Hepatocyte (in vitro differentiated cells): ENCODE measurements at places on chromosomes 3 and 15. TPM values are rescaled to one million over a fixed set of nuclear protein-coding genes. Genes with fewer than 3 reads are reported as not detected.
A peak's percentile ranks its signal among the peaks of the same experiment; 100 is the strongest.

DNA sequence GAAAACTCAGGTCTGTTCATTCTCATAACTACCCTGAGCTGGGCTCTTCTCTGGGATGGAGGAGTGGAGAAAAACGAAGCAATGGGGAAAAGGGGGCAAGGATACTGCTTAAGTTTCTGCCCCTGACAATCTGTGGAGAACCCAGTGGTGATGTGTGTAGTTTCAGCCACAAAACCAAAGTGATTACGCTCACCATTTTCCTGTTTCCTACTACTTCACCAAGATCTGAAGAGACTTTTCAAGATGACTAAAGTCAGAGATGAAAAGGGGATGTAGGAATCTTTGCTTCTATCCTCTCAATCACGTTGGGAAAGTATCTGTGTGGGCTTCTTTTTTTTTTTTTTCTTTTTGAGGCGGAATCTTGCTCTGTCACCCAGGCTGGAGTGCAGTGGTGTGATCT, 8.3 kb upstream of the UBE2E1 start:
- no peak for DNase-seq

- no peak for DNase-seq
Measured at GRCh38 chr3:160950542-160950941, 154.6 kb downstream of the B3GALNT1 start.

DNA sequence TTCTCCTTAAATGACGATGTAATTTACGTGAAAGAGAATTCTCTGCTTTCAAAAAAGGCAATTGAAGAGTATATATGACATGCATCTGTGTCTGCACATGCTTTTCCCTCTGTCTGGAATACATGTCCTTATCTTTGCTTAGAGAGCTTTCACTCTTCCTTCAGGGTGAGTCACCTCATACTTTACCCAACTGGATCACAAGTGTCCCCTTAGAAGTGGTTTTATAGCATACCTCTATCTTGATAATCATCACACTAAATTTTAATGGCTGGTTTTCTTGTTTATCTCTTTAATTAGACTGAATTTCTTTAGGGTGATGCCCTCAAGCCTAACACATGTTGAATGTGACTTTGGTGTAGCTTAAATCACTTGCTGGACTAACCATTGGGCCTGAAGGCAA, 178.9 kb downstream of the SV2B start:
- DNase-seq, result no peak

DNA sequence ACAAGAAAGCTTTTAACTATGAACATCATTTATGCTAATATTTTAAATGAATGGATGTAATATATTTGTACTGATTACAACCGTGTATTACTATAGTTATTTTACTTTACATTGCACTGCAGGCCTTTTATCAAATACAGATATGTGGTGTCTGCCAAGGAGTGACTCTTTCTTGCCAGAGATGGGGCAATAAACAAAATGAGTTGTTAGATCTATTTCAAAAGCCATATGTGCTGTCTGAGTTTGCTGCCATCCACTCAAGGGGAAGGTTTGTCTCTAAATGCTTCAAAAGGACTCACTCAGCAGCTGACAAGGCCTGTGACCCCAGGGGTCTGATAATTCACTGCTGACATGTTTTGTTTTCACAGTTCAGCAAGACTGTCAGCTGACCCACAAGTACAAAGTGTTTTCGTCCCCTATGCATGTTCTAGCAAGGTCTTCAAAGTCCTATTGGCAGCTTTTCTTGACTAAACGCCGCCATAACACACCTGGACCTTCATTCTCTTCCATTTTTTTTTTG, 41.3 kb upstream of the ZBED2 start:
- DNase-seq, result no peak

- DNase-seq, result no peak
Measured at GRCh38 chr15:79901958-79902357, 5.1 kb upstream of the MTHFS start.

DNA sequence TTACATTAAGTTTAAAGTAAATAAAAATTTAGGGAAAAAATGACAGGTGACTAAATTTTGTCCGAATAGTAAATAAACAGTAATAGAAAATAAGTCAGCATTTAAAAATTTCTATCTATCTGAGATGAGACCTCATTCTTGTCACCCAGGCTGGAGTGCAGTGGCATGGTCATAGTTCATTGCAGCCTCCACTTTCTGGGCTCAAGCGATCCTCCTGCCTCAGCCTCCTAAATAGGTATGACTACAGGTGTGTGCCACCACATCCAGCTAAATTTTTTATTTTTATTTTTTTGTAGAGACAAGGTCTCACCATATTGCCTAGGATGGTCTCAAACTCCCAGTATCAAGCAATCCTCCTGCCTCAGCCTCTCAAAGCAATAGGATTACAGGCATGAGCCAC, 7.8 kb downstream of the KPNA4 start:
- DNase-seq, result no peak

GRCh38 chr3:22122567-22122966, 371.6 kb upstream of the ZNF385D start:
- no peak for DNase-seq

DNA sequence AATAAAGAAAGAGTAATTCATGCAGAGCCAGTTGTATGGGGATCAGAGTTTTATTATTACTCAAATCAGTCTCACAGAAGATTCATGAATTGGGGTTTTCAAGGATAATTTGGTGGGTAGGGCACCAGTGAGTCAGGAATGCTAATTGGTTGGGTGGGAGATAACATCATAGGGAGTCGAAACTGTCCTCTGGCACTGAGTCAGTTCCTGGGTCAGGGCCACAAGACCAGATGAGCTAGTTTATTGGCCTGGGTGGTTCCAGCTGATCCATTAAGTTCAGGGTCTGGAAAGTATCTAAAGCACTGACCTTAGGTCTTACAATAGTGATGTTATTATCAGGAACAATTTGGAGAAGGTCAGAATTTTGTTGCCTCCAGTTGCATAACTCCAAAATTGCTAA, 998.6 kb upstream of the EPHA6 start:
- DNase-seq, result no peak

GRCh38 chr15:58399739-58400138, 32.1 kb upstream of the LIPC start:
- DNase-seq, result no peak

DNA sequence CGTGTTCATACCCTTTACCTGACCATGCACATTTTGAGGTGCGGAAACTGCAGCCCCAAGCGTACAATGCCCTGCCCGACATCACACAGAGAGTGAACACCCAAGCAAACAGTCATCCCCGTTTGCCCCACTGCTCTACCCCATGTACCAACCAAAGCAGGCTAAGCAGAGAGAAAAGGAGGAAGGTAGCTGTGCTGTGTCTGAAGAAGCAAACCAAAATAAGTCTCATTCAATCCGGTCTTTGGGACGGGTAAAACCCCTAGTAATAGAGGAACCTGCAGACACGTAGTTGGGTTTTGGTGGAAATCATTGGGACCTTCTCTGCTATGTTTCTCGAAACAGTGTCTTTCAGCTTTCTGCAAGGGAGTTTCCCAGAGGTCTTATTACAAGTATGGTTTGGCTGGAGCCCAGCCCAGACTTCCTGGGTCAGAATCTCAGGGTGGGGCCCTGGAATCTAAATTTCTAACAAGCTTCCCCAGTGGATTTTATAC, 164.6 kb upstream of the HES1 start:
- no peak for DNase-seq

DNA sequence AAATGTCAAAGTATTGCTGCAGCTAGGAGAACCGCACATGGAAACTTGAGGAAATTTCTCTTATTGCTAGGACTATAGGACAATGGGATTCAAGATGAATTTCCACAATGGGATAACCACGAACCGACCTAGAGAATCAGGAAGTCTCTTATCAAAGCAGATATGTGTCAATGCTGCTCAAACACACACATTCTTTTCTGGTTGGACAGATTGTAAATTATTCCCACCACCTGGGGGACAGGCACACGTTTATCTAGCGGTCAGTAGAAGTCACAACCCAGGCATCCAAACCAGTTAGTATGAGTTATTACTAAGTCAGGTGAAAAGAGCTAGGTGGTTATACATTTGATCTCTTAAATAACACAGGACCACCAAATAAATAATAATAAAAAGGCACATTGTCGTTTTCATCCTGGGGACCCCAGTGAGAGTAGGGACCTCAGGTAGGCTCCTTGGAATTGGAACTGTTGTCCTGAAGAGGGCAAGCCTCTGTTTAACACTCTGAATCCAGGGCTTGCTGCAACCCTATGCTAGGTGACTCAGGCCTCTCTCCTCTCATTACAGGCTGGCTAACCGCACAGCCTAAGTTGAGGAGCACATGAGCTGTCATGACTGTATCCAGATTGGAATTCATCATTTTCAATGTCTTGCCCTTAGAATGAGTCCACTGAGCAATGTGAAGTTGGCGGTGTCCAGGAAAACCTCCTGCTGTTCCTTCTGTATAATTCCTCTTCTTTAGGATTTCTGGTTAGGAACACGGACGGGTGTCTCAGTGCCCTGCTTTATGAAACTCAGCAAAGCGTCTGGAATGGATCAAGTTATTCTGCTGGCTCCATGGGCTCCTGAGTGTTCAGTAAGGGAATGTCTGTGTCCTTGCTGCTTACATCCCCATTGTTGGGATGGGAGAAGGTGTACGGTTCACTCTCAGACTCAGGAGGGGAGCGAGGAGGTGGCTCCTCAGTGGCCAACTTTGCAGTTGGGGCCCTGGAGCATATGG, 59.0 kb downstream of the CLEC3B start:
- DNase-seq, result peak; percentile 41

- DNase-seq, result peak; percentile 66
Measured at GRCh38 chr3:168620854-168621253, 525.1 kb upstream of the GOLIM4 start.

DNA sequence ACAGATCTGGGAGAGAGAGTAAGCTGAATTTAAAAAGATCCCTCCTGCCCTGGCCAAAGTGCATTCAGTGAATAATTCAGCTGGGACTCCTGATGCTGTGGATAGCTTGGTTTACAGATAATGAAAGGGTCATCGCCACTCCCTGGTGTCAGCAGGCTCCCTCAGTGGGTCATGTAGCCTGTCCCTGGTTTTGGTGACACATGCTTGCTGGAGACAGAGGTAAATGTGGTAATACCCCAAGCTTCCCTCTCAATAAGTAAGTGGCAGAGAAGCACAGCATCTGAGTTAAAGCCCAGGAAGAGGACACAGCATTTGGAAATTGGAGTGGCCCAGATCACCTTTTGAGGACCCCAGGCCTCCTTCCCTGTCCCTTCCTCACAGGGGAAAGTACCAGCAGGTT, 1.8 kb downstream of the TMEM115 start:
- no peak for DNase-seq

GRCh38 chr15:38551720-38552648, 12.6 kb downstream of the RASGRP1 start:
- no peak for DNase-seq

GRCh38 chr3:183818706-183819624, 6.4 kb downstream of the MAP6D1 start:
- no peak for DNase-seq

- no peak for DNase-seq
Measured at GRCh38 chr15:64001148-64001547, 45.1 kb downstream of the DAPK2 start.

- peak; percentile 46 for DNase-seq
Measured at GRCh38 chr15:83844742-83845141, 190.8 kb downstream of the ADAMTSL3 start.

DNA sequence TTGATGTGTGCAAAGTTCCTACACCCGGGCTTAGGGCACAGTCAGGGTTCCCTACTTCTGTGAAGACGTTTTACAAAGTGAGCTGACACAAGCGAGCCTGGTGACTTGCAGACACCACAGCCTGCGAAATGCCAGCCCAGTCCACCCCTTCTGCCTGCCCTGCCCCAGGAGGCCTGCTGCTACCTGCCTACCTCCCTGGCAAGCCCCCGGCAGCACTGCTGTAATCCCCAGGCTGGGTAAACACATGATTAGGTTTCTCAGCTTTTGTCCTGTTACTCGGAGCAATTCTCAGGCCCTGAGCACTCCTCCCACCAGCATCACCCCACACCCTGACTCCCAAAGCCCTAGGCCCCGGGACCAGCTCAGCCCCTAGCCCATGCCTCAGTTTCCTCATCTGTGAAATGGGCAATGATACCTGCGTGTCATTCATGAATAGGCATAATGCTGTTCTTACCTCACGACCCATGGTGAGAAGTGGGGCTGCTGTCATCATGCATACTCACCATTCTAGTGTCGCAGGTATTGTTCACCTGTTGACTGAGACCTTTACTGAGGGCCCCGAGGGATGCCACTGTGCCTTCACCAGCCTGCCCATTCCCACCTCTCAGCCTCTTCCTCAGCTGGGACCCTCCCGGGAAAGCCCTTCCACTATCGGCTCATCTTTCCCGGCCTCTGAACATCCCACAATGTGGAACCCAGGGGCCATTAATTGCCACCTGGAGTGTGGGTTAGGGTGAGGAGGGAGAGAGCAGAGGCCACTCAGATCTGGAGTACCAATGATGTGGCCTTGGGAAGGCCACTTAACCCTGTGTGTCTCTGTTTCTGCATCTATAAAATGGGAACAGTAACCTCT, 31.5 kb upstream of the SLC6A6 start:
- no peak for DNase-seq

- no peak for DNase-seq
Measured at GRCh38 chr3:153042088-153042487, 119.9 kb upstream of the RAP2B start.

- DNase-seq, result no peak
Measured at GRCh38 chr3:133935843-133936769, 40.4 kb upstream of the RAB6B start.

DNA sequence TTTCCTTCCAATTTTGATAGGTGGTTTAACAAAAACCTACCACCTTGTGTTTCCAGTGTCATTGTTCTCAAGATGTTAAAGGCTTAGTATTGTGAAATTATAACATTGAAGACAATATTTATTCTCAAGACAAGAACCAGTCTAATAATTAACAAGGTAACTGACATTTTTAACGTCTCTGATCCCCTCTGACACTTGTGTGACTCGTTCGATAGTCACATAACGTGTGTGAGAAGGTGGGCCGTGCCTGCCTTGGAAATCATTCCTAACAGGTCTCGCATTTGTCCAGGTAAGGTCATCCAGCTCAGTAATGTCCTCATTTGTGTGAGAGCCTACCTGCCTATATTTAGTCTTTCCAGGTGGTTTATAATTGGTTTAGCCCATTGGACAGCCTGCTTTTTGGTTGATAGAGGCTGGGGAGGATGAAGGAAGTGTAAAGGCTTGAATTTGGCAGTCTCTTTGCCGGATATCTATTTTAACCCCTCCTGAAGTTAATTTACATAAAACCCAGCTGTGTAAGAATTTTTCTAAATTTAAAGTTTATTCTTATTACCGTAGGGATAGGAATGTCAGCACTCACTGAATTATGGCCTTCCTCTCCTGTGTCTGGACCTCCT, 94.4 kb downstream of the AKAP13 start:
- DNase-seq, result no peak

GRCh38 chr3:12484198-12484982, at the start of gene TSEN2:
Gene TSEN2 (plus strand): TSS chr3:12484480. CDS start chr3:12489801, 5,321 bp downstream.
- peak; percentile 98 for DNase-seq

GRCh38 chr3:38029400-38030125, at the start of gene PLCD1:
Gene PLCD1 (minus strand): TSS chr3:38029642. CDS start chr3:38029539, 103 bp downstream.
- DNase-seq, result peak; percentile 89

PLCB2 gene
- 4.4 and 4.9 TPM in 2 replicates for polyA plus RNA-seq

MYO5A gene
- polyA plus RNA-seq, result 3.1 and 3.7 TPM in 2 replicates

CPNE9 gene
- not detected in 2 replicates for polyA plus RNA-seq

SPATA12 gene
- polyA plus RNA-seq, result 0.25 and 1.2 TPM in 2 replicates

RTP1 gene
- polyA plus RNA-seq, result not detected in 2 replicates

ATG7 gene
- 18.4 and 29.0 TPM in 2 replicates for polyA plus RNA-seq

CKMT1A gene
- 8.2 and 10.2 TPM in 2 replicates for polyA plus RNA-seq

RTP4 gene
- 1.9 and 2.0 TPM in 2 replicates for polyA plus RNA-seq

SLC12A8 gene
- 18.9 and 19.3 TPM in 2 replicates for polyA plus RNA-seq

GABRB3 gene
- 1.3 and 1.8 TPM in 2 replicates for polyA plus RNA-seq
